ENCODE measurements at places on chromosomes 7 and 10.

GRCh38 chr7:156793334-156793733 is 99.6 kb downstream of the LMBR1 start:
- DNase-seq = no peak

DNA sequence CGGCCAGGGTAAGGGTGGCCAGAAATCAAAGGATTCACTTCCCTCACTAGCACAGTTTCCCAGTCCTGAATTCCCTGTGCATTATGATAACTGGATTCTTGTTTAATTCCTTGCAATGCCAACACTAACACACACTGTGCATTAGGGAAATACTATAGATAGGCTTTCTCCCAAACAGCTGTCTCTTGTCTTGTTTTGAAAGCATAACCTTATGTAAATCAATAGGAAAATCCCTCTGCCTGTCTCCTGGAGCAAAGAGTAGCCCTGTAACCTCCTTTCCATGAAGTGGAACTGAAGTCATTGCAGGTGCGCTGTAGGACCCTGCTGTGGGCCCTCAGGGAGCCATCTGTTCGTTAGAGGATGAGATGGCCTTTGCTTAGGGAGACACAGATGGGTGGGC is 82.8 kb upstream of the FAM171A1 start:
- DNase-seq = no peak

DNA sequence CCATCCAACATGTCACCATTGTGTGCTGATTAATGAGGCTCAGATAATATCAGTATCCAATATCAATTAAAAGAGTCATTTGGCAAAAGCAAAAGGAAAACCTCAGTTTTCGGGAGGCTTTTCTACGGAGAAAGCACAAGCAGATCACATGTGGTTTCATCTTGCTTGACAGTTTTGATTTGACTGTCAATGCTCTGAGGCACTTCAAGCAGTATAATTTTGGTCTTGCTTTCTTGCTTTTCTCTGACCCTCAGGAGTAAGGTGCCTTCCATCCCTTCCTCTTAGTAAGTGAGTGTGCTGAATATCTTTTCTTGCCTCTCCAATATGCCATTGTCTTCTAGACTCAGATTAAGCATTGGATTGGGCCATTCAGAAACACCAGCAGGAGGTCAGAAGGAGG is 115.5 kb upstream of the CALCR start:
- DNase-seq = no peak

GRCh38 chr10:122407375-122408125 is 33.0 kb downstream of the PLEKHA1 start:
- DNase-seq = no peak

DNA sequence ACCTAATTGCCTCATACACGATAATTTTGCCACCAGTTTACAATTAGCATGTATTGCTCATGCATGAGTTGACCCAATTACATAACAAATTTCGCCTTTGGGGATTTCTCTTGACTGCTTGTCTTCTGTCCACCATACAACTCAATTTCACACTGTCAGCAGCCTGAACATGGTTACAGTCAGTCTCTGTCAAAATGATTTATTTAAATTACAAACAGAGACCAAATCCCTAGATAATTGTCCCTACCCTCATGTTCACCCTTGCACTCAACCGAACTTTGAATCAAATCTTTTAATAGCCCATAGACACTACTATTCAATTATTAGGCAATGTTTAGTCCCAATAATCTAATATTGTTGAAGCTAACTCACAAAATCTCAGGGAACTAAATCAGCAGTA is 59.7 kb upstream of the NEBL start:
- no peak for DNase-seq

GRCh38 chr10:33799281-33799943 is 464.9 kb upstream of the NRP1 start:
- no peak for DNase-seq

GRCh38 chr10:116637830-116638229 is 17.1 kb downstream of the PNLIPRP2 start:
- DNase-seq = no peak

GRCh38 chr10:129339191-129339590 is 127.8 kb upstream of the MGMT start:
- DNase-seq = no peak

DNA sequence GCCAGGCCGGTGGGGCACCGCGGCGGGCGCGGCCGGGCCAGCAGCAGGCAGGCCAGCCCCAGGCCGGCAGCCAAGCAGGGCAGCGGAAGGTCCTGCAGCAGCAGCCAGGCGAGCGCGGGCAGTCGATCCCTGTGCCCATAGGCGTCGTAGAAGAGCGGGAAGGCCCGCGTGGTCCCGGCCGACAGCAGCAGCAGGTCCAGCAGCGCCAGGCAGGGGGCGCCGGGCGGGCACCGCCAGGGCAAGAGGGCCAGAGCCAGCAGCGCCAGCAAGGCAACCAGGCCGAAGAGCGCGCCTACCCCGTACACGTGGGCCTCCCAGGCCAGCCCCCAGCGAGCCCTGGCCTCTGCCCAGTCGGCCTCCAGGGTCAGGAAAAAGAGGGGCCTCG is 8.4 kb upstream of the RBM28 start:
- DNase-seq = peak; percentile 14

- DNase-seq = no peak
These were observed 20.4 kb downstream of the SH2B2 start for GRCh38 chr7:102306916-102307677.

GRCh38 chr7:23791721-23792120 is 81.7 kb downstream of the STK31 start:
- DNase-seq = no peak

GRCh38 chr7:131502810-131503508 is 53.5 kb downstream of the PODXL start:
- no peak for DNase-seq

DNA sequence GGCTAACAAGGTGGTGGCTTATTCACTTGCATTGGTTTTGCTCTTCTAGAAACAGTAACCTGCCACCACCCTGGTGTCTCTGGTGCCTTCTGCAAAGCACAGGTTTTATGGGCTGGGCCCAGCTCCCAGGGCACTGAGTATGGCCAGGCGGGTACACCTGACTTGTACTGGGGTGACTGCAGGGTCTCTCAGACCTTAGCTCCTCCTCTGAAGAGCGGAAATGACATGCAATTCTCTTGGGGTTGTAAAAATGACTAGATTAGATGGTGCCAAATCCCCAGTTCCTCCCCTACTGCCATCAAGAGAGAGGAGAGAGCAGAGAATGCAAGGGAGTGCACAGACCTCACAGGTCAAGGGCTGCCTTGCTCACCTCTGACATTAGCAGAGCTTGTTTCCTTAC is 14.7 kb downstream of the ESYT2 start:
- no peak for DNase-seq

DNA sequence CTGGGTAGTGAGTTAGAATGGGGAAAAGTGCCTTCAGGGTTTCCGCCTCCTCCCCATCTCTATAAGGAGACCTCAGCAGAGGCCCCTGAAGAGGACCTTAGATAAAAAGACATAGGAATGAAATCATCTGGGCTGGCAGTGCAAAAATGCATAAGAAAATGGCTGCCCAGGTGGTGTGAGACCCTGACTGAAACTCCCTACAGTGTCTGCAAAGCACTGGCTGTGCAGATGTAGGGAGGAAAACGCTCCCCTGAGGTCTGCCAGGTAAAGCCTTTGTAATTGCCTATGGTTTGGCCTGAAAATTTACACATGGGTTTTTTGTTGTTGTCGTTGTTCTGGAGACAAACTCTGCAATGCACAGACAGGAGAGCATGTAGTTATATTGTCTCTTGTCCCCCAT is 128.1 kb upstream of the VWC2 start:
- DNase-seq = no peak

DNA sequence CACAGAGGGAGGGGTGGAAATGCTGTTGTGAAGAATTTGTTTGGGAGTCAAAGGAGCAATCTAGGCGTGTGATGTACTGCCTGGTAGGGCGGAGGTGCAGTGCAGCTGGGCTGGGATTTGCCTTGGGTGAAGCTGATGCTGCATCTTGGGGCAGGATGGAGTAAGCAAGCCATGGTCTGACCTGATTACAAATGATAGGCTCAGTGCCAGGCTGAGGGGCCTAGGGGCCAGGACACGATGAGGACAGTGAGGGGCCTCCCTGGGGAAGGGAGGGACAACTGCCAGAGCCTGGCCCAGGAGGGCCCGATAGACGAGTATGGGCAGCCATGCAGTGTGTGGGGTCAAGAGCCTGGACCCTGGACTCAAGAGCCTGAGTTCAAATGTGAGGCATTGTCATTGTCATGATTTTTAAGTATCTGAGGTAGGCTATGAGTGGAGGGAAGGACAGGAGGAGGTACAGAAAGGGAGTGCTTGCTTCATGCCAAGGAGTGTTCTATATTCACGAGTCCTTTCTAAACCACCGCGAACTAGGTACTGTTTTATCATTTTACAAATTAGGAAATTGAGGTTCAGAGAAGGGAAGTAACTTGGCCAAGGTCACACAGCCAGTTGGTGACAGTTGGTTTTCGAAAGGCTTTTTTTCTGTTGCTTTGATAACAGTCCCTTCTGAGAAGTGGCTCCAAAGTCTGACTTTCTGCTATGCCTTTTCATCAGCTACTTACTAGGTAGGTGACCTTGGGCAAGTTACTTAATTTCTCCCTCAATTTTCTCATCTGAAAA is 29.7 kb downstream of the HIF1AN start:
- DNase-seq = no peak

GRCh38 chr7:36966636-36967035 is 242.3 kb upstream of the AOAH start:
- DNase-seq = no peak

DNA sequence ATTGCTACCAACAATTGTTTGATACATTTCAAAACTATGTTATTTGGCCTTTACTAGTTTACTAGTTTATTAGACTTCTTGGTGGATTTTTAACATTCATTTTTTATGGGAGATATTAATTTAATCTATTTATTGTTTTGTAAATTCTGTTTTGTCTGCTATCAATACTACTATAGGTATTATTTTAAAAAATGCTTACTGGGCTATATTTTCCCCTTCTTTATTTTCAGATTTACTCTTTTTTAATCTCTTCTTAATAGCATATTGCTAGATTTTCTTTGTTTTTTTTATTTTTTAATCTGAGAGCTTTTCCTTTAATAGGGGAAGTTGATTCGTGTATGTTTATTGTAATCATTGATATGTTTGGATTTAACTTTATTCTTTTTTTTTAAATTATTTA is 147.5 kb downstream of the CDK14 start:
- no peak for DNase-seq

- DNase-seq = no peak
These were observed 300.4 kb downstream of the PHF14 start for GRCh38 chr7:11274074-11274473.

DNA sequence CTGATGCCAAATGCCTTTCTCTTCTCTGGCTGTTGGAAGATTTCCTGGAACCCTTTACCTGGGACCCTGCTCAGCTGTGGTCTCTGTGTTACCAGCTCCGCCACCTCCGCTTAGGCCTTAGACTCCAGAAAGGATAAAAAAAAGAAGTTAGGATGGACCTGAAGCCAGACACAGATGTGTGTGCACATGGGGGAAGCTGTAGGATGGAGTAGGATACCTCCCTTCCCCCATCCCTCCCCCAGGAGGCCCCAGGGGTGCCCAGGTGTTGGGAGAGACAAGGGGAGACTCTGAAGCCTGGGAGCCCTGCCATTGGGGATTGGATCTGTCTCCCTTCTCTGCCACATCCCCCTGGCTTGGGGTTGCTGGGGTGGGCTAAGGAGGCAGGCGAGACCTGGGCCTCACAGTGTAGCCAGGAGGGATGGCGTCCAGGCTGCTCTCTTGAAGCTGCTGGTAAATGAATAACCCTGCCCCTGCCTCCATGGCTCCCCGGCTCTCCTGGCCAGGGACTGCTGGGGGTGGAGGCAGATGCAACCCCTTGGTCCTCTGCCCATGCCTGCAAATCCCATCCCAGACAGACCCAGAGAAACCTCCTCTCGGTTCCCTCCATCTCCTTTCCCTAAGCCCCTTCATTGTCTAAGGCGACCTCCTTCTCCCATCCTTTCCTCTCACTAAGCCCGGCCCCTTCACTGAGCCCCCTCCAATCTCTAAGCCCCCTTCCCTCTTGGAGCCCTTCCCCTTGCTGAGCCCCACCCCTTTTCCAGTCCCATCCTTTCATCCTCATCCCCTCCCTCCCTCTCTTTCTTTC is 8.0 kb downstream of the CLDN3 start:
- DNase-seq = no peak

DNA sequence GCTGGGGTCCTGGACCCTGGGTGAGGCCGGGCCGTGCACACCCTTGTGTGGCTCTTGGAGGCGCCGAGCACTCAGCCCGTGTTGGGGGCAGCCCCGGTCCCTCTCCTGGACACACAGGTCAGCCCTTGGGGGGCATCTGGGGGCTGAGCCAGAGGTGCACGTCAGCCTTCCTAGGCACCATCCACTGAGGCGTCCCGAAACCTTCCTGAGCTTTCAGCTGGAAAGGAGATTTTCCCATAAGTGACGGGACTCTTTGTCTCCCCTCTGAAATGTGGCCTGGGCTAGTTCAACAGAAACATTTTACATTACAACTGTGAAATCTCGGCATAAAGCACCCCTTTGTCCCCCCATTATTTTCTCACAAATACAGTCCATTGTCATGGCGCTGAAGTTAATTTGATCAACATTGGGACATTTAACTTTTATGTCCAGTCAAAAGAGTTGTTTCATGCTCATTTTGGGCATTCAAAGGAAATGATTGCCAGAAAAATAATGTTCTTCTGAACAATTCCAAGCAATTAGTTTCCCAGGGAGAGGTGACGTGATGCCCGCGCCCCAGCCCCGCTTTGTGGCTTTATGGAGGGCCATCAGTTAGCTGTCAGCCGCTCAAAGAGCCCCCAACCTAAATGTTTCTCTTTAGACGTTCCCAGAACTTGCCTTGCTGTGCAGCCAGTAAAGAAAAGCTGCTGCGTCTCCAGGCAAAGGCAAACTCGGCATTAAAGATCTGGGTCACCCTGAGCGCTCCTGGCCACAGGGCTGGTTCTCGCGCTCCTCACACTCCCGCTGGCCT is 70.8 kb downstream of the NKX6-2 start:
- DNase-seq = no peak

GRCh38 chr10:128568990-128569945 is 443.0 kb upstream of the MKI67 start:
- no peak for DNase-seq

DNA sequence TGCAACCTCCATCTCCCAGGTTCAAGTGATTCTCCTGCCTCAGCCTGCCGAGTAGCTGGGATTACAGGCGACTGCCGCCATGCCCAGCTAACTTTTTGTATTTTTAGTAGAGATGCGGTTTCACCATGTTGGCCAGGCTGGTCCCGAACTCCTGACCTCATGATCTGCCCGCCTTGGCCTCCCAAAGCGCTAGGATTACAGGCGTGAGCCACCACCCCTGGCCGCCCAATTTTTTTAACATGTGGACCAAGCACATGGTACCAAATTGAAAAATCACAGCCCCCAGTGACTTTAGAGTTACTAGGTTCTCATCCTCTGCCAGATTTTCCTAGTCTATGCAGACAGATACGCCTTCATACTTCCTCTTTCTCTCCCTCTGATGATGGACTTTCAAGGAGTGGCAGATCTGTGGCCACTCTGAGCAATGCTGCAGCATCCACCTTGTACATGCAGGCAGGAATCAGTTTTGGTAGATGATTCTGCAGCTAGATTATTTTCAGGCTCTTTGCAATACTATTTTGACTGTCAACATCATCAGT is 34.0 kb upstream of the EZH2 start:
- DNase-seq = no peak

- no peak for DNase-seq
These were observed 379.1 kb downstream of the INHBA start for GRCh38 chr7:41323806-41324205.

DNA sequence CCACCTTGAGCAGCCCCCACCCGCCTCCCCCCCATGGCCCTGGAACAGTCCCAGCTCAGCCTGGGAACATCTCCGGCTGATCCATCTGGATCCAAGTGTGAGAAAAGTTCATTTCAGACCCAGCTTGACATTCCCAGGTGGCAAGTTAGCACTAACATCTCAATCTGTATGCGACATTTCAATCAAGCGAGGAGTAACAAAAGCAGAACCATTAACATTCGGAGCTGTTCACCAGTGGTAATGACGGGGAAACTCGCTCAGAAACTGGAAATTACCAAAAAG is 65.4 kb downstream of the PAX2 start:
- DNase-seq = no peak
